ENCODE measurements at places on chromosomes 13 and 19.

DNA sequence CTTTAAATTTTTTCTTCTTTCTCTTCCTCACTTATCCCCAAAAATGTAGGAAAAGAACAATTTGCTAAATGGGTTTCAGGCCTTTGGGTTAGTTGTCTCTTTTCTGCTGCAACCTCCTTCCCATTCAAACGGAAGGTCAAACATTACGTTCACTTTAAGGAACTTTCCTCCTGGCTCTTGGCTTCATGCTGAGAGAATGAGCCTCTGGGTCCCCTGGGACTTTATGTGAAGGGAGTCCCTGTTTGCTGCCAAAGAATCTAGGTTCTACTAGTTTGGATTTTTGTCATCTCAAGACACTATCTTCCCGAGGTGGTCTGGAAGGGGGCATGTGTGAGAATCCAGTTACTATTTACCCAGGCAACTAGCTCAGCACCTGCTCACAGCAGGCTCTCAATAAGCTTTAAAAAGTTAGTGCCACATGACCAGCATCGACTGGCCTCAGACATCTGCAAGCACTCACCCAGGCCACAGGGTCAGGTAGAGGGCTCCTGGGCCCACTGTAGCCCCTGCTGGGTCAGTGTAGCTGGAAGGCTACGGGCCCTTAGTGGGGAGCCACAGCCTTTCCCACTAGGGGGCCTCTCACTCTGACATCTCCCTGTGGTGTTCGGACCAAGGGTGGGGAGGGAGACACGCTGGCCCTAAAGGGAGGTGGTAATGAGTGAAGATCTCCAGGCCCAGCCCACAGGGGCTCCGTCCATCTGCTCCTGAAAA lies 40.5 kb downstream of the FAM124A start:
- no peak for DNase-seq
- H3K27me3 ChIP-seq: no peaks in the 10 kb centered on the region
- no peak overlapping the region for H3K4me3 ChIP-seq
- H3K36me3 ChIP-seq: no peaks in the 10 kb centered on the region

- H3K4me3 ChIP-seq: no peak overlapping the region
- H3K27me3 ChIP-seq: peaks cover 21% of the 10 kb centered on the region
- H3K4me1 ChIP-seq: no peaks in the 10 kb centered on the region
- H3K27ac ChIP-seq: no peak overlapping the region
- no peak for DNase-seq
Observed at GRCh38 chr19:11576227-11576626, 1.2 kb downstream of the ACP5 start.

GRCh38 chr13:44470638-44471562 lies 97.3 kb downstream of the SERP2 start:
- no peak overlapping the region for H3K27ac ChIP-seq
- DNase-seq: no peak
- H3K4me3 ChIP-seq: no peak overlapping the region

- DNase-seq: peak; percentile 24
- H3K36me3 ChIP-seq: no peaks in the 10 kb centered on the region
- H3K27me3 ChIP-seq: no peaks in the 10 kb centered on the region
Observed at GRCh38 chr19:37932985-37933936, 26.3 kb downstream of the SIPA1L3 start.

DNA sequence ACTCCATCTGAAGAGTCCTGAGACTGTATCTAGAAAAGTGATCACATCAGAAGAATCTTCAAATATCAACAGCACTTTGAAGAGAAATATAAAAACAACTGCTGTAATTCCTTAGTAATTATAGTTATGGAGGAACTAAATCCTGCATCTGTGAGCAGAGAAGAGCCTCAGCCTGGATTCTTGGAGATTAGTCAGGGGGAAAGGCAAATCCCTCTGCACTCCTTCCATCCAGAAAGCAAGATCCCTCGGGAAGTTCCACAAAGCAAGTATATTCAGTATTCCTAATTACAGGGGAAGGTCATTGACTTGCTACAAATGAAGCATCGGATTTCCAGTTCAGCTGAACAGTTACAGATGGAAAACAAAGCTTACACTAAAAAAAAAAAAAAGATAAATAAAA lies 256.6 kb upstream of the IPO5 start:
- H3K4me3 ChIP-seq: no peak overlapping the region
- H3K36me3 ChIP-seq: no peaks in the 10 kb centered on the region
- no peak overlapping the region for H3K27ac ChIP-seq

- H3K36me3 ChIP-seq: no peaks in the 10 kb centered on the region
- no peak overlapping the region for H3K4me3 ChIP-seq
- DNase-seq: peak; percentile 80
- H3K4me1 ChIP-seq: no peaks in the 10 kb centered on the region
Observed at GRCh38 chr19:40542202-40542859, 34.3 kb upstream of the SHKBP1 start.

- H3K27ac ChIP-seq: no peak overlapping the region
- peaks cover 3% of the 10 kb centered on the region for H3K27me3 ChIP-seq
- DNase-seq: no peak
Observed at GRCh38 chr19:51470966-51471365, 7.4 kb upstream of the CEACAM18 start.

GRCh38 chr13:70945506-70945905 lies 837.3 kb upstream of the KLHL1 start:
- H3K27me3 ChIP-seq: no peaks in the 10 kb centered on the region
- no peak overlapping the region for H3K4me3 ChIP-seq
- H3K4me1 ChIP-seq: no peaks in the 10 kb centered on the region
- H3K36me3 ChIP-seq: no peaks in the 10 kb centered on the region
- DNase-seq: no peak
